Glutamatergic neuron (in vitro differentiated cells): ENCODE measurements at places on chromosomes 4 and X.

- DNase-seq = peak; percentile 93
Observed at GRCh38 chr4:38730830-38731646, 51.8 kb downstream of the TLR10 start.

GRCh38 chr4:1379801-1380331 lies 26.4 kb downstream of the NKX1-1 start:
- DNase-seq = peak; percentile 13

- peak; percentile 86 for DNase-seq
Observed at GRCh38 chr4:7335344-7336066, 99.2 kb downstream of the PSAPL1 start.

DNA sequence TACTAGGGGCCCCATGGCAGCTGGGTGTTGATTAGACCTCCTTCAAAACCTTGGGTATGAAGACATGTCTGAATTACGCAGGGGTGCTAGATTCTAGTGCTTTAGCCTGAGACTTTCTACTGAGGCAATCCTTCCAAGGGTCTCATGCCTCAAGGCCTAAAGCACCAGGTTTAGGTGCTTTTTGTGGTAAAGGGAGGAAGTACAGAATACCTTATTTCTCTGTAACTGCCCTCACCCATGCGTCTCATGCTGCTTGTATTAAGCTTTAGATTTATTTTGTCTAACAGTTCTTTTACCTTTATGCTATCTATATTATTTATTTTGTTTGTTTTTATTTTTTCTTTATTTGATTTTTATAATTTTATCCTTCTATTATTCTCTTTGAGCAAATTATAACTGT lies 190.2 kb upstream of the GK2 start:
- DNase-seq = no peak

GRCh38 chr4:122701061-122701460 lies 31.4 kb upstream of the BBS12 start:
- DNase-seq = no peak

DNA sequence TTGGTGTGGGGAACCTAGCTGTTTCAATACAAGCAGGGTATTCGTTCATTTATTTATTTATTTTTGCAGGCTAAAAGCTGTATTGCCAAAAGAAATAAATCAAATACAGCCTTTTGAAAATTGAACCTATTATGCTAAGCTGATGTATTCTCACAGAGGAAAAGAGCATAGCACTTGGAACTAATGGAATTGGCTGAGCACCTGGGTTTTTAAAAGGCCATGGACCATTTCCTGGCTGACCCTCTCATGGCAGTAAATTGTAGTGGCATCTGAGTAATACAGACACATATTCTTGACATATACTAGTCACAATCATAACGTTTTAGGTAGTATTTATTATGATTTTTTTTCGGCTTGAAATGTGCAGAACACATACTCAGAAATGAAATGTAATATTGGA lies 71.8 kb upstream of the ALG13 start:
- no peak for DNase-seq

DNA sequence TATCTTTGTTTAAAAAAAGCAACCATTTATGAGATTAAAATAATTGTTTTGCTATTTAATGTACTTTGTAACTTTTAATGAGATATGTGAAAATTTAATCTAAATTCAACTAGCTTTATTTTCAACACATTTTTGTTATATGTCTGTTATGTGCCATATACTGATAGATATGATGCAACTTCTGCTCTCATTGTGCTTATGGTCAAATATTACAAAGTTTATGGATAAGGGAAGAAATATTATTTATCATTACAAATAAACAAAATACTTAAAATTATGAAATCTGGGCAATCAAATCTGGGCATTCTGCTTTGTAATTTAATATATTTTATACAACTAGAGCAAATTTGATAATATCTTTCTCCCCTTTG lies 40.0 kb downstream of the PCDH10 start:
- DNase-seq = no peak

- no peak for DNase-seq
Observed at GRCh38 chr4:169818063-169818679, 60.4 kb upstream of the HPF1 start.

DNA sequence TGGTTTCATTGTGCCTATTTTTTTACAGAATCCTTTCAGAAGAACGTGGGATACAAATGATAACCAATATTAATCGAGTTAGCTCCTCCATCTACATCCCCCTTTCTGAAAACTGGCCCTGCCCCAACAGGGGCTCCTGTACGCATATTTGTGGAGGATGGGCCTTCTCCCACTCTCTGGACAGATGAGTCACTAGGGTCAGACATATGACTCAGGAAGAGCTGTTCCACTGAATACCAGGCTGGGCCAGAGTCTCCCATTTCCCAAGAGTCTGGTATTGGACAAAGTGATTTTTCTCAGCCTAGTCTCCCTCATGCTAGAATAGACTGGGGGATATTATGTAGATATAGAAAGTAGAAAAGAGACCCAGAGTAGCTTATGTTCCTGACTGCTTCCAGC lies 142.4 kb downstream of the TSPAN5 start:
- DNase-seq = no peak

- DNase-seq = no peak
Observed at GRCh38 chrX:135543924-135544323, 23.5 kb downstream of the INTS6L start.

DNA sequence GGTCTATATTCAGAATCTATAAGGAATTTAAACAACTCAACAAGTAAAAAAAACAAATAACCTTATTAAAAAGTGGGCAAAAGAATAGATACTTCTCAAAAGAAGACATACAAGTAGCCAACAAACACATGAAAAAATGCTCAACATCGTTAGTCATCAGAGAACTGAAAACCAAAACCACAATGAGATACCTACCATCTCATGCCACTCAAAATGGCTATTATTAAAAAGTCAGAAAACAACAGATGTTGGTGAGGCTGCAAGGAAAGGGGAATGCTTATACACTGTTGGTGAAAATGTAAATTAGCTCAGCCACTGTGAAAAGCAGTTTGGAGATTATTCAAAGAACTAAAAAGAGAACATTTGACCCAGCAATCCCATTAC lies 201.6 kb downstream of the QDPR start:
- no peak for DNase-seq

GRCh38 chrX:18890724-18891547 lies 93.0 kb downstream of the PHKA2 start:
- DNase-seq = peak; percentile 37

- DNase-seq = no peak
Observed at GRCh38 chrX:26387906-26388305, 171.9 kb downstream of the MAGEB5 start.

DNA sequence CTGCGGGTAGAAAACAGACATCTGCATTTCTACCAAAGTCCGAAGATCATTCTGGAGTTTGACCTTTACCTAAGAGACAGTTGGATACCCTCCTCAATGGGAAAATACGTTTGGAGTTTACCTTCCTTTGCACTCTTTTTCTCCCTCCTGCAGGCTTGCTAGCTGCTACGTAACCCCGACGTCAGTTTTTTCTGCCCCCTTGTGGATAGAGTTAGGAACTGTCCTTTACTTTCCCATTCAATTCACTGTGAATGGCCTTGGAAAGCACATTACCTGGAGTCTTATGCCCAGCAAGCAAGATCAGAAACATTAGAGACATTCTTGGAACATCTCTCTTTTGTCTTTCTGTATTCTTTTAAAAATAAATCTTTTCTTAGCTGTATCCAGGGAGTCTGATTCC lies 250.7 kb downstream of the NAP1L3 start:
- no peak for DNase-seq

DNA sequence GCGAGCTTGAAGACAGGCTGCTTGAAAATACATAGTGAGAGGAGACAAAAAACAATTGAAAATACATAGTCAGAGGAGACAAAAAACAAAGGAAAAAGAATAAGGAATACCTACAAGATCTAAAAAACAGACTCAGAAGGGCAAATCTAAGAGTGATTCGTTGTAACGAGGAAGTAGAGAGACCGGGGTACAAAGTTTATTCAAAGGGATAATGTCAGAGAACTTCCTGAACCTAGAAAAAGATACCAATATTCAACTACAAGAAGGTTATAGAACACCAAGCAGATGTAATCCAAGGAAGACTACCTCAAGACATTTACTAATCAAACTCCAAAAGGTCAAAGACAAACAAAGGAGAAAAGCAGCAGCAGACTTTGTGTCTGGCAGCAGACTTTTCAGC lies 165.6 kb downstream of the NEK1 start:
- no peak for DNase-seq

DNA sequence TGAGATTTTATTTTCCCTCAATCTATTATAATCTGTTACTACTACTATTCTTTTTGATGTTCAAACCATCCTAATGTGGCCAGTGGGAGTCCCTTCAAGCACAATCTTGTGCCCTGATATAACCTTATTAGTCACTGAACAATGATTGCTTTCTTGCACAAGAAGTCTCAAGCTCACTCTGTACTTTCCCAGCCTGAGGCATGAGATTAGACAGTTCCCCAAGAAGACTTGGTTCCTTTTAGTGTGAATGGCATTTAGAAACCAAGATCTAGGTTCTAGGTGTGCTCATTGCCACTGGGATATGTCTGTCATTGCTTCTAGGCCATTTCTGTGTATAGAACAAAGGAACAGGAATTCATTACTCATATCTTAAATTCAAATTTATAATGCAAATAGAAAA lies 28.0 kb upstream of the RBM41 start:
- DNase-seq = no peak

- DNase-seq = no peak
Observed at GRCh38 chr4:83019794-83020494, 9.3 kb upstream of the LIN54 start.

DNA sequence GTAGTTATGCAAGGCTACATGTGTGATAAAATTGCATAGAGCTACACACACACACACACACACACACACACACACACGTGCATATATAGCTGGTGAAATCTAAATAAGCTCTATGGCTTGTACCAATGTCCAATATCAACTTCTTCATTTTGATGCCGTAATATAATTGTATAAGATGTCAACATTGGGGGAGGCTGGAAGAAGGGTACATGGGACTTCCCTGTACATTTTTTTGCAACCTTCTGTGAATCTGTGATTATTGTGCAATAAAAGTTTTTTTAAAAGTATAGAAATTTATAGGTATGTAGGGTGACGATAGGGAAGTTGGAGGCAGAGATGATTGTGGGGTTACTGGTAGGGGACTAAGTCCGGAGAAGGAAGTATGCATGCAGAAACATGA lies 105.5 kb downstream of the HDAC8 start:
- no peak for DNase-seq

DNA sequence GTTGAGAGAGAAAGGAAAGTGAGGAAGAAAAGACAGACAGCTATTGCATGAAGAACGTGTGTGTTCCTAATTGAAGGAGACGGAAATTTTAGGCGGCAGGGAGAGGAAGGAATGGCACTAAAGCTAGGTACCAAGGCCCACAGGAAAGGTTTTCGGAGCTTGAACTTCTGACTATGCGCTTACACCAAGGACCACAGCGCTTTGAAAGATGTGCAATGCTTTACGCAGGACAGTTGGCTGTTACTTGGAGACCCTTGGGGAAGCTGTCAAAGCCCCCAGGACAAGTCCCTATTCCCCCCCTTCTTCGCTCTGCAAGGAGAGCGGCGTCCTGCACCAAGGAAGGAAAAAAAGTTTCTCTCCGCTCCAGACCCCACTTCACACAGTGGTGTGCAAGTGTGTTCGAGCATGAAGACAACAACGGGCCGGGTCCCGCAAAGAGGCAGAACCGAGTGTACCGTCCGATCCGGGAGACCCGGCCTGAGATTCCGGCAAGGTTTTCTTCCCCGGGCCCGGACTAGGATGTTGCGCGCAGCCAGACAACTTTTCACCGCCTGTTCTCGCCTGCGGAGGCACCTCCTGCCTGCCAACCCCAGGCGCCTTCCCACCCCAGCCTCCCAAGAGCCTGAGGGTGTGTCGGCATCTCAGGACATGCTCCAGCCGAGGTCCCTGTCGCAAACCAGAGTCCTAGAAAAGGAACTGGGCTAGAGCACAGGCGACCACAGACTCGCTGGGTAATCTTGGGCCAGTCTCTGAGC lies 896 bp downstream of the KDR start:
- peak; percentile 32 for DNase-seq

GRCh38 chrX:36950495-36951253 lies 57.5 kb upstream of the FAM47C start:
- no peak for DNase-seq

GRCh38 chr4:17426222-17426621 lies 85.7 kb downstream of the QDPR start:
- no peak for DNase-seq

GRCh38 chr4:174553828-174554227 lies 31.5 kb upstream of the HPGD start:
- DNase-seq = no peak

- DNase-seq = no peak
Observed at GRCh38 chrX:85622635-85623034, 243.2 kb upstream of the POF1B start.

- DNase-seq = no peak
Observed at GRCh38 chrX:30865015-30865414, 24.0 kb downstream of the TAB3 start.

GRCh38 chr4:180189666-180190065 lies 2053.5 kb upstream of the TENM3 start:
- DNase-seq = no peak

- DNase-seq = no peak
Observed at GRCh38 chr4:41121906-41122305, 92.4 kb downstream of the APBB2 start.

GRCh38 chr4:52107745-52108144 lies 56.6 kb downstream of the SPATA18 start:
- no peak for DNase-seq

DNA sequence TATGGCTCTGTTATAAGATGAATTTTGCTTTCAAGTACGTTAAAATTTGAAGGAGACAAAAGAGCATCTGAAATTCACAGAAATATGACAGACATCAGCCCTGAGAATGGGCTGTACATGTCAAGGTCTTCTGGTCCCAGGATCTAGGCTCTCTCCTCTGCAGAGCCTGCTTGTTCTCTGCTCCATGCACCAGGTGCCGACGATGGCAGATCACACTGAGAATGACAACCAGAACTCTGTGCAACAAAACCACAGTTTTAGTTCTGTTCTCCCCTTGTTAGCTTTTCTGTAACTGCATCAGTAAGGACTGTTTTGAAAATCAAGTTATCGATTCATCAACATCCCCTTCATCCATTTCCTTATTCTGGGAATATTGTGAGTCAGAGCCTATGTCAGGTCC lies 30.9 kb upstream of the LGI2 start:
- DNase-seq = no peak

GRCh38 chrX:45807572-45808425 lies 607.1 kb upstream of the DIPK2B start:
- no peak for DNase-seq

DNA sequence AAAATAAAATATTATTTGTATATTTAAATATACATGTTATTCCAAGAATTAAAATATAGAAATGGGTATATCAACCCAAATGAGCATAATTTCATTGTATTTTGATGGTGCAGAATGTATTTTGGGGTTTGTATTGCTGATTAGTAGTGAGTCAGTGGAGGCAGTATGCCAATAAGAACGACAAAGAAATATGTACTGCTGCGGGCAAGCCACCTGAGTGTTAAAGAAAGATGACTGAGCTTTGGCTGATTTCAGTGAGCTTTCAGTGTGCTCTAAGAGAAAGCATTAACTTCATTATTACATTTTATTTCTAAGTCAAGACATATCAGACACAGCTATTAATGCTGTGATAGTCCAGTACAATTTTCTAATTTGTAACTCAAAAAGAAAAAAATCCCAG lies 297.8 kb downstream of the ANK2 start:
- DNase-seq = no peak
